Thoracic aorta endothelial cell (primary cell): ENCODE measurements at places on chromosomes 5 and 9. TPM values are rescaled to one million over a fixed set of nuclear protein-coding genes. Genes with fewer than 3 reads are reported as not detected.

Gene IL4
- total RNA-seq: not detected in 2 replicates

Gene IFNA21
- total RNA-seq: not detected in 2 replicates

Gene BTNL3
- total RNA-seq: not detected in 2 replicates

Gene SLC2A8
- 5.6 and 7.6 TPM in 2 replicates for total RNA-seq

Gene SLC23A1
- not detected in 2 replicates for total RNA-seq

Gene TUT7
- 54.1 and 66.5 TPM in 2 replicates for total RNA-seq

Gene GHR
- total RNA-seq: 1.7 and 1.9 TPM in 2 replicates

Gene PCDHGA11
- total RNA-seq: 12.5 and 13.6 TPM in 2 replicates

Gene LHX3
- not detected in 2 replicates for total RNA-seq

Gene SLC1A3
- total RNA-seq: 1.1 TPM in 1 of 2 replicates, not detected in the other

Gene LHFPL2
- 51.8 and 64.5 TPM in 2 replicates for total RNA-seq

Gene CDH18
- total RNA-seq: not detected in 2 replicates

Gene ARID3C
- total RNA-seq: 0.07 TPM in 1 of 2 replicates, not detected in the other

Gene PKD2L2
- total RNA-seq: not detected in 2 replicates

Gene SLC6A7
- not detected in 2 replicates for total RNA-seq

Gene TMEM38B
- 10.6 and 12.4 TPM in 2 replicates for total RNA-seq

Gene IFNK
- not detected in 2 replicates for total RNA-seq

Gene TPPP
- under 0.01 and 0.36 TPM in 2 replicates for total RNA-seq

Gene ANXA6
- total RNA-seq: 221 and 234 TPM in 2 replicates

Gene FLT4
- 1.3 and 1.9 TPM in 2 replicates for total RNA-seq

Gene ZNF367
- 13.8 and 16.7 TPM in 2 replicates for total RNA-seq

Gene STPG3
- not detected in 2 replicates for total RNA-seq

Gene WDR31
- total RNA-seq: 0.50 and 0.53 TPM in 2 replicates

Gene PDE6A
- total RNA-seq: not detected in 2 replicates

Gene KIF12
- total RNA-seq: 0.22 TPM in 1 of 2 replicates, not detected in the other

Gene COL15A1
- total RNA-seq: not detected in 2 replicates

Gene AMBP
- total RNA-seq: not detected in 2 replicates

Gene CSF2
- total RNA-seq: not detected in 2 replicates

Gene PRRX2
- not detected in 2 replicates for total RNA-seq

Gene ERBIN
- total RNA-seq: 95.9 and 100 TPM in 2 replicates

Gene PCBD2
- total RNA-seq: 5.9 and 6.3 TPM in 2 replicates

Gene ERP44
- 20.3 and 24.6 TPM in 2 replicates for total RNA-seq

Gene BAG1
- total RNA-seq: 57.5 and 58.1 TPM in 2 replicates
